ENCODE measurements at places on chromosomes 4 and X. TPM values are rescaled to one million over a fixed set of nuclear protein-coding genes. Genes with fewer than 3 reads are reported as not detected.

Gene NR3C2
- total RNA-seq: 7.3 TPM

Gene AADAT
- total RNA-seq: not detected

Gene TNIP3
- total RNA-seq: 13.7 TPM

Gene SPATA4
- total RNA-seq: not detected

Gene ABCG2
- 0.89 TPM for total RNA-seq

Gene MTTP
- total RNA-seq: not detected

Gene C4orf36
- not detected for total RNA-seq

Gene KDR
- total RNA-seq: not detected

Gene FREM3
- total RNA-seq: not detected

Gene CT45A10
- not detected for total RNA-seq

Gene MAGEA1
- not detected for total RNA-seq

Gene NDP
- total RNA-seq: not detected

Gene FATE1
- total RNA-seq: not detected

Gene HMGN5
- 2.7 TPM for total RNA-seq

Gene RTL3
- not detected for total RNA-seq

Gene MAGEA2
- total RNA-seq: not detected

Gene NHSL2
- 0.51 TPM for total RNA-seq

Gene TLR7
- not detected for total RNA-seq

Gene SATL1
- not detected for total RNA-seq

Gene PRICKLE3
- total RNA-seq: 13.5 TPM

Gene GPR50
- not detected for total RNA-seq

Gene ZNF157
- 0.79 TPM for total RNA-seq

Gene SFRP2
- total RNA-seq: 0.11 TPM

Gene PDE6B
- 9.3 TPM for total RNA-seq

Gene EDA2R
- 1.6 TPM for total RNA-seq

Gene BEX5
- total RNA-seq: 1.5 TPM

Gene PWWP3B
- total RNA-seq: not detected

Gene UBE2A
- 67.7 TPM for total RNA-seq

Gene CSN2
- not detected for total RNA-seq
